Stimulated activated CD4-positive, alpha-beta T cell treated with anti-CD3 and anti-CD28 coated beads, Interleukin-4, amount 100 ng/mL, for 48 hours (primary cell): ENCODE measurements at places on chromosomes 6 and 20.

- no peak for DNase-seq
These were observed 3.3 kb downstream of the MTHFD1L start for GRCh38 chr6:150868759-150869158.

DNA sequence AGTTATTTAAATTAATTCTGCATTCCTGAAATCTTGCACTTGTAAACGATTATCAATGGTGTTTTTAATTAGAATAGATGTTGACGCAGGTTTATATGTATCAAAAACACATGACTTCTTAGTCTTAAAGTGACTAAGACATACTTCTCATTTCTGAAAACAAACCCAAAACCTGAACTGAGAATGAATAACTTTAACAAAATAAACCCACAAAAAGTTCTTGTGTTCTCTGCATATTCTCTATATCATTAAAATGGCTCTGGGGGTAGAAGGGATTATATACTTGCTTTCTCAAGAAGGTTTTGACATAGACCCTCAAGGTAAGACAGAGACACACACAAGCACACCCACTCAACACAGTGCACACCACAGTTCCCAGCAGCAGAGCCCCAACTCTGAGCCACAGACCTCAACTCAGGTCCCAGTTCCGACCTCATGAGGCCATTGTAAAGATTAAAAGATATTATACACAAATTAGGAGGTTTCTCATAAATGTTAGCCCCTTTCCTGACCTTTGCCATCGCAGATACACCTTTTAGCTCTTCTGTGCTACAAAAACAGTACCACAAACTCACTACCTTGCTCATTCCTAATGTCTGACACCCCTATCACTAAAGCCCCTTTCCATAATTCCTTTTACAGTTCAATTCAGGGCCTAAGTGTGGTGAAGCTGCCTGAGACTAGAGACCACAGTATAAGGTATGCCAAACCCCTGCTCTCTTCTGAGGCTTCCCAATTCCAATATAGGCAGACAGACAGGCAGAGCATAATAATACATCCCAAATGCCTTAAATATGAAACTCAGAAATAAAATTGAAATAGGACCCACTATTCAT lies 267.8 kb downstream of the PTPRK start:
- DNase-seq, result peak; percentile 4

- DNase-seq, result no peak
These were observed 79.5 kb downstream of the AK9 start for GRCh38 chr6:109611502-109611901.

DNA sequence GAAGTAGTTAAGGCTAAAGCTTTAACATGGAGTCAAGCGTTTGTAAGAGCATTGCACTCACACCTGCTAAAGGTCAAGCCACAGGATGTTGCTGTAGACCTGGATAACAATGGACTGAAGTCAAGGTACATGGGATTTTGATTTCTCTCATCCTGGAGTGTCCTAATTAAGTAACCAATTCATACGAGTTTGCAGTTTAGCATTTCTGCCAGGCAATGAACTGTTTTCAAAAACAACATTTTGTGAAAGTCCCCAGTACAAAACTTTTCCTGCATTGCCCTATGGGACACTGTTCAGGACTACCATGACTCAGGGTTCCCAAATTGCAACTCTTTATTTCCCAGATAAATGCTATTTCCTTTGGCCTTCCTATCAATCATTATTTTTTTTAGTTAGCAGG lies 17.4 kb upstream of the SIRPB1 start:
- no peak for DNase-seq

DNA sequence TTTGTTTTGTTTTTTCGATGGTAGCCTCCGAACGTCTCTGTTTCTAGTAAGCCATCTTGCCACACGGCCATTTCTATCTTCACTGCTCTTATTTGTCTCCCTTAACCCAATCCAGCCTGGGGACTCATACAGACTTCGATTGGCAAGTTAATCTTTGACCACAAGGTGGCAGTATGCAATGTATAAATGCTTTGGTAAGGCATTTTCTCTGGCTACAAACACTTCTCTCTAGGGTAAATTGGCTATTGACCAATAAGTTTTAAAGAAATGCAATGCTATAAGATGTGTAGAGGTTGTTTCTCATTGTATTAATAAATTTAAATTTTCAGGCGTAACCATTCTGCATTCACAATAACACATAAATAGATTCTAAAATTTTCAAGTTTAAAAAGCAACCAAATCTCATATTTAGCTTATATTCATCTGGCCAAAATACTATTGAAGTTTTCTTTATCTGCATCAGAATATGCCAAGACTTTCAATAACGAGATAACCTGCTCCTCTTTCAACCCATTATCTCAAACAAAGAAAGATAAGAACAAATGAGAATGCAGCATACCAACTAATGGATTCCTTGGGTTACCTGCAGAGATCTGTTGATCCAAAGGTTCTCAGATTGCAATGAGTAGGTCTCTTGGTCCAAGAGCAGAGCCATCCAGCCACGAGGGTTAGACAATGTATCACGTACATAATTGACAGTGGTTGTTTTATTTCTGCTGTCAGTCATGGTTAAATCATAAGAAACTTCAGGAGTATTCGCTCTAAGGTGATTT lies 231.9 kb downstream of the PKHD1 start:
- no peak for DNase-seq

- DNase-seq, result no peak
These were observed 244.6 kb downstream of the GJA1 start for GRCh38 chr6:121680058-121680457.

DNA sequence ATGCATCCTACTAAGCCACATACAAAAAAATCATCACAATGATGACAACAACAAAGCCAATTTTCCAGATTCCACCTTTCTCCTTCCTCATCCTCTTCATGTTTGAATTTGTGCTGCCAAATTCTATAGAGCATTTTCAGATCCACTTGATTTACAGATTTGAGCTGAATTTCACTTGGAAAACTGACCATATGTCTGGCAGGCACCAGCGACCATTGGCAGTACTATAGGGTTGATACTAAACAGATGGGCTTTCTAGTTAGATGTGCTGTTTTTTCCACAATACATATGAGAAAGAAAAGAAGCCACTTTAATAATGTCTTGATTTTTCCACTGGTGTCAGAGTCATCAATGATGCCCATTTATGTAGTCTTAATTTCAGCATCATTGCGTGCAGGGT lies 127.0 kb downstream of the PHACTR3 start:
- no peak for DNase-seq

DNA sequence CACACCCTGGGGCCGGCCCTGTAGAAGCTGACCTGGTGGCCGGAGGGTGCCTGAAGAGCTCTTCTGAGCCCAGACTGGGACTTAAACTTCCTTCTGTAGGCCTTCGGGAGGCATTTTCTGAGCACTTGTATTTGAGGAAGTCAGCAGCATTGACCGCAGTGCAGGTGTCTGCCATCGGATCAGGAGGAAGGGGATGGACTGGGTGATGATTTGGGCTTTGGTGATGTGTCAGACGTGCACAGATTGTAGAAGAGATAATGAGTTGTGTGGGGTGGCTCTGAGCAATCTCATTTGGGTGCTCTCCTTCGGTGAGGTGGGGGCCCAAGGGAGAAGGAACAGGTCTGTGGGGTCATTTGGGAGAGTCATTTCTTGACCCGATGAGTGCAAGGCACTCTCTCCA lies 150.9 kb downstream of the ARID1B start:
- DNase-seq, result no peak
